NCI-H2171 treated with DMSO at 0.1 percent for 48 hours (cell line): ENCODE measurements at places on chromosomes 16 and 17.

DNA sequence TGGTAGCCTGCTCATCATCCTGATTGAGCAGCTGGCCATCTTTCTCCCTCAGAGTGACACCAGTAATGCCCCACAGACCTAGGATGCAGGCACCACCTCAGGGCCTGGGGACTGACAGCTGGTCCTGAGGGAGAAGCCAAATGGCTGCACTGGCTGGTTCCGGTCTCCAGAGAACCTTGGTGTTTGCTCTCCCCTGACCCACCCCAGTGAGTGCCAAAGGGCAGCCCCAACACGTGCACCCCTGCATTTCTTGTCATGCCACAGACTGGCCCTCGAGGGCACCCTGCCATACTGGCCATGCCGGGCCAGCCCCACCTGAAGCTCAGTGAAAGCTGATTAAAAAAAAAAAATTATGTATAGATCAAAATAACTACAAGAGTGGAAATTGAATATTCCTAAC, 100.5 kb downstream of the WNT3 start:
- no peak for DNase-seq

GRCh38 chr17:17487998-17488397, 8.2 kb downstream of the RASD1 start:
- no peak for DNase-seq

DNA sequence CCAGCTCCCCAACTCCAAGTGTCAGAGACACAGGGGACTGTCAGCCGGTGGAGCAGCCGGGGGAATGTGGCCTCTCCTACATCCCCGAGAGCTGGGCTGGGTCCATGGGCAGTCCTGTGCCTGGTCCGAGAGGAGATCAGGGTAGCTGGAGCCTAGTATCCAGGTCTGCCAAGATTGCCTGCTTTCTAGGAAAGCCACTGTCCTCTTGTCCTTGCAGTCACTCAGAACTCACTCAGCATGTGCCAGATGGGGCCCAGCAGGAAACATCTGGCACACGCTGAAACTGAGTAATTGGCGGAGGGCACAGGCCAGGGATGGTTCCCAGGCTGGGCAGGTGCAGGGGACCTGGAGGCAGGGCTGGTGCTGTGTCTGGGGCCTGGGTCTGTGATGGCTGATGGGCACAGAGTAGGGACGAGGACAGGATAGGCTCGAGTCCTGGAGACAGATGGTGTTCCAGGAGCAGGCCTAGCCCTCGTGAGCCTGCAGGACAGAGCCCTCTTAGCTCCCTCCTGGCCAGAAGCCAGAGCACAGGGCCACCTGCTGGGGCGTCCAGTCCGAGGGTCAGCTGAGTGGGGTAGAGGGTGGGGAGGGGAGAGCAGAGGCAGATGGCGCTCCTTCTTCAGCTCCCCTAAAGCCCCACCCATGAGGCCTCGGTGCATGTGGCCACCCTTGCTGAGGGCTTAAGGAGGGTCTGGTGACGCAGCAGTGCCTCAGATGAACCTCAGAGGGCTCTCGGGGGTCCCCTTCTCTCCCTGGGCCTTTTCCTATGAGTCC, 31.1 kb downstream of the ADCY7 start:
- DNase-seq = peak; percentile 86

GRCh38 chr16:35732046-35732810, 2272.8 kb downstream of the TP53TG3F start:
- DNase-seq = no peak

- DNase-seq = no peak
Measured at GRCh38 chr16:4411684-4412083, 4.7 kb downstream of the CORO7 start.

DNA sequence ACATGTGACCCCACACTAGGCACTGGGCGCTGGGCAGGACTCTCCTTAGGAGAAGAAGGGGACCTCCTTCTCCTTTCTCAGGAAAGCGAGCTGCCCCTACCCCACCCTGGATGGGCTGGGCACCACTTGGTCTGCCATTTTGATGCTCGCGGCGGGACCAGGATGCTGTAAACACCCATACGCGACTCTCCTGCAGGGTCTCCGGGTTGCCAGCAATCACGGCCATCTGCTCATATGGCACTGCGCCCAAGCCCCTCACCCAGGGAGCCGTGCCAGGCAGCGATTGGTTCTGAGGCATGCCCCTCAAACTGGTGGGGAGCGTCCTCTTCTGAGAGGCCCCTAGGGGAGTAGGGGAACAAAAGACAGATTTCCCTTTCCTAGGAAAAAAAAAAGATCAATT, 99.0 kb downstream of the C16orf78 start:
- DNase-seq = peak; percentile 97

DNA sequence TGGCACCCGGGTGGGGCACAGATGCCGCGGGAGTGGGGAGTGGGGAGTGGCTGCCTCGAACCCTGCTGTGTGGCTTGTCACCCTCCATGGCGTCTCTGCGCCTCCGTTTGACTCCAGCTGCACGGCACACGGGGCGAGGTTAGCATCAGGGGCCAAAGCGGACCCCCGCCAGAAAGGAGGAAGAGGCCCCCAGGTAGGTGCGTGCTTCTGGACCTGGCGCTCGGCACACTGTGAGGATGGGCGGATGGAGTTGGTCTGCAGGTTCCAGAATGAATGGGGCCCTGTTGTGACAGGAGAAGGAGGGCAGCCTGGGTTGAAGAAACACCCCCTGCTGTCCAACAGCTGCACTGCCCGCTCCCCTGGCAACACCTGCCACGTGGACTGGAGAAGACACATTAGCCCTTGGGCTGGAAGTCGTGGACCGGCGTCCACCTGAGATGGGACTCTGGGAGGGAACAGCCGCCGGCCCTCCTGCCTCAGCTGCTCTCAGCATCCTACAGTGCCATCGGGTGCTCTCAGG, 9.4 kb upstream of the FASN start:
- no peak for DNase-seq

GRCh38 chr16:16064874-16065384, 115.5 kb downstream of the ABCC1 start:
- no peak for DNase-seq

DNA sequence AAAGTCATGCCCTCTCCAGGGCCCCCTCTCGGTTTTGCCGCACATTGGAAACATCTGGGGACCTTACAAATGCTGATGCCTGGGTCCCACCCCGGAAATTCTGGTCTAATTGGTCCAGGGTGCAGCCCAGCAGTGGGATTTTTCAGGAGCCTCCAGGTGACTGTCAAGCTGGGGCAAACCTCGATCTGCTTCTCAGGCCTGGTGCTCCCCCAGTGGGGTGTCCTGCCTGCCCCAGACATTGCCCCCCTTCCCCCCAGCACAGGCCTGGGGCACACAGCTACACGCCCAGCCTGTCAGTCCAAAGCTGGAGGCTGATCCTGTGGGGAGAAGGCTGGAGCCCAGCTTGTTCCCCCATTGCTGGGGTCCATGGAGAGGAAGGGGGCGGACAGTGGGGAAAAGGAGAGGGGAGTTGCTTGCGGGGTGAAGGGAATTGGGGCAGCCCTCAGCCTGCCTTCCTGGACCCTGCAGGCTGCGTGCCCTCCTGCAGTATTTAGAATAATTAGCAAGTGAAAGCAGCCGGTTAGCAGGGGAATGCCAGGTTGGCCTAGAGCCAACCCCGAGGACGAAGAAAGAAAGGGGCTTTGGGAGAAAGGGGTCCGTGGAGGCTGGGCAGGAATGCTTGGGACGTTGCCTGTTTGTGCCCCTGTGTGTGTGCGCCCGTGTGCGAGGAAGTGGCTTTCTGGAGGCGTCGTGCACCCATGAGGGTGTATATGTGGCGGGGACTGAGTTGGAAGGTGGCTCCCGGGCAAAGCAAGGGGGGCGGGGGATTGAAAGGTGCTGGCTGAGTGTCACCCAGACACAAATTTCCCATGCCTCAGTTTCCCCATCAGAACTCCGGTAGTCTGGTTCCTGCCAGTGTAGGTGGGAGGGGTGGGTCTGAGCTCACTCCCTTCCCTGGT, 5.9 kb downstream of the FOXJ1 start:
- no peak for DNase-seq

GRCh38 chr16:66360624-66361324, 5.7 kb upstream of the CDH5 start:
- no peak for DNase-seq
